ENCODE measurements at places on chromosomes 3 and 15.

DNA sequence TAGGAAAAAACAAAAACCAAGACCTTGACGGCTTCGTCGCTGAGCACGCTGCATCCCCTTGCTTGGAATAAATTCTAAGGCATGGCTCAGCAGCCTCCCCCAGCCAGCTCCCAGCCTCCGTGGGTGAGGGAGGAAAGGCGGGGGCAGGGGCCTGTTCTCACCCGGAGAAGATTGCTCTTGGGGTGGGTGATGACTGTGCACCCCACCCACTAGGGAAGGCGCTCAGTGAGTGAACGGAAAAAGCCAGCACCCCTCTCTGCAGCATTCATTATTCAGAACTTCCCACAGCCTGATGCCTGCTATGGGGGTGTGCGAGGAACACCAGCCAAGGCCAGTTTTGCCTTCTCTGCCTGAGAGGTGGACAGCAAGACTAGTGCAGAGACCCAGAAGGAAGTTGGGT, 19.3 kb upstream of the NTRK3 start:
- no peak for ATAC-seq

- no peak for ATAC-seq
Measured at GRCh38 chr15:93585012-93585411, 496.0 kb upstream of the RGMA start.

- ATAC-seq = no peak
Measured at GRCh38 chr3:177431525-177432176, 234.4 kb upstream of the TBL1XR1 start.

DNA sequence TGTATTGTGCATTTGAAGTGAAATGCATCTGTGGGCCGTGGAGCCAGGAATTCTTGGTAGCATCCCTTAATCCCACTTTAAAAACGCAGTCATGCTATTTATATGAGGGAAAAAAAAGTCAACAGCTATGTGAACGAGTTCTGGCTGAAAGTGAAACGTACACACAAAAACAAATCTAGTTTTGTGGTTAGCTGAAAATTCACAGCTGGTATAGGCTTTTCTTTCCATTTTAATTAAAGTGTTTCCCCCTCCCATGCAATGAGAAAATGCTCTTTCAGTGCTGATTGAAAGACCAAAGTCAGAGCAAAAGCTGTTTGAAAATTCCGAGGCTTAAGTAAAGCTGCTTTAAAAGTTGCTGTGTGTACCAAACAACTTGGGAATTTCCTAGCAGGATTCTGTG, 297.4 kb downstream of the PLCL2 start:
- no peak for ATAC-seq

Measured in stimulated activated memory B cell treated with anti-CD40 and anti-IgM and Interleukin-4, amounts not matched to agents 10 μg/mL and 1 μg/mL and 100 μg/mL, for 72 hours (primary cell).